Activated CD8-positive, alpha-beta memory T cell treated with anti-CD3 and anti-CD28 coated beads, Interleukin-2, amount 10 ng/mL, durations not matched to agents 7 days and 5 days (primary cell): ENCODE measurements at places on chromosomes 11 and 22. TPM values are rescaled to one million over a fixed set of nuclear protein-coding genes. Genes with fewer than 3 reads are reported as not detected.

The HYLS1 gene
- 11.2 TPM for total RNA-seq

DNA sequence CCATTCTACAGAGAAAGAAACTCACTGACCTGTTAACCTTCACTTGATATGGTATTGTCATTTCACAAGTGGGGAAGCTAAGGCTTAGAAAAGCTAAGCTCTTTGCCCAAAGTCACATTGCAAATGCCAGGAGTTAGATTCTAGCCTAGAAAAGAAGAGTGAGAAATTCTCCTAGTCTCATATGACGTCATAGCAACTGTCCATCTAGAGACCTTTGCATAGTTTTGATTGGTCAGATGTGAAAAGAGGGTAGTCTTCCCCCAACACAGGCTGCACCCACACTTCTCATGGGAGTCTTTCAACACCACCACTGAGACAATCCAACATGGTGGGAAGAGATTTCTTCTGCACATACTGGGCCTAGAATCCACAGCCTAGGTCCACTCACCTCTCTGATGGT lies 197.9 kb downstream of the NTM start:
- DNase-seq: no peak

DNA sequence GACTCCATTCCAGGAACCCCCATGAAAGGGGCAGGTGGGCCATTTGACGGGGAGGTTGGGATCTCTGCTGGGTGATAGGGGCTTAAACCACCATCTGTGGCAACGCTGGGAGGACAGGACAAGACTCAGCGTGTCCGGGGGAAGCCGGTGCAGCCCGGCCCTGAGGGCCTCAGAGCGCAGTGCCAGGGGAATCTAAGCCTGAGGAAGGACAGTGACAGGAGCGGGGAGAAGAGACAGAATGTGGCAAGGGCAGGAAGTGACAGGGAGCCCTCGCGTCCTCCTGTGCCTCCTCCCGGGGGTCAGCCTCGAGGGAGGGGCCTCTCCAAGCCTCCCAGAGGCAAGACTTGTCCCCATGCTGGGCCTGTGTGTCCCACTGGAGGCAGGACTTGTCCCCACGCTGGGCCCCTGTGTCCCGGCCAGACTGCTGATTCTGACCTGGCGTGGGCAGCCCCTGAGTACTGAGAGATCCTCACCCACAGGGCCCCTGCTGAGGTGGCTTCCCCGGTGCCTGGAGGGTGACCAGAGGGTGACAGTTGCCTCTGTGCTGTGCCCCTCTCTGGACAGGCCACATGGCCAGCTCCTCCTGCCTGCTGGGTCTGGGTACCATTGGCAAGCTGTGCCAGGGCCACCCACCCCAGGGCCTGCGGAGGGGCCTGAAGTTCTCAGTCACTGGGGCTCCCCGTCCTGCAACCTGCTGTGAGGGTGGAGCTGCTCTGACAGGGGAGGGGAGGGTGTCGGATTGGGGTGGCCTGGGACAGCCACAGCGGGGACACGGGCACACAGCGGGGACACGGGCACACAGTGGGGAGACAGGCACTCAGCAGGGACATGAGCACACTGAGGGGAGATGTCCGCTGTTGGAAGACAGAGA lies 676.2 kb downstream of the BRD1 start:
- DNase-seq: no peak

The PLAAT5 gene
- 0.26 TPM for total RNA-seq

GRCh38 chr11:128553662-128554362 lies 33.5 kb downstream of the ETS1 start:
- no peak for DNase-seq

GRCh38 chr11:117809236-117810055 lies 12.4 kb upstream of the DSCAML1 start:
- peak; percentile 74 for DNase-seq

The OR4X1 gene
- not detected for total RNA-seq

The CECR2 gene
- 0.02 TPM for total RNA-seq
